BE2C (cell line): ENCODE measurements at places on chromosomes 13 and 19.

GRCh38 chr19:35693835-35694599, 10.3 kb upstream of the ZBTB32 start:
- peak; percentile 90 for DNase-seq

GRCh38 chr13:110047496-110047895, 259.5 kb downstream of the COL4A1 start:
- DNase-seq = no peak

- no peak for DNase-seq
These were observed 6.7 kb upstream of the DIAPH3 start for GRCh38 chr13:60170414-60170813.

GRCh38 chr19:11738746-11739620, at the start of gene ZNF823:
ZNF823 (minus strand) TSS chr19:11738946; CDS start chr19:11738819, 127 bp downstream.
- DNase-seq = peak; percentile 99

DNA sequence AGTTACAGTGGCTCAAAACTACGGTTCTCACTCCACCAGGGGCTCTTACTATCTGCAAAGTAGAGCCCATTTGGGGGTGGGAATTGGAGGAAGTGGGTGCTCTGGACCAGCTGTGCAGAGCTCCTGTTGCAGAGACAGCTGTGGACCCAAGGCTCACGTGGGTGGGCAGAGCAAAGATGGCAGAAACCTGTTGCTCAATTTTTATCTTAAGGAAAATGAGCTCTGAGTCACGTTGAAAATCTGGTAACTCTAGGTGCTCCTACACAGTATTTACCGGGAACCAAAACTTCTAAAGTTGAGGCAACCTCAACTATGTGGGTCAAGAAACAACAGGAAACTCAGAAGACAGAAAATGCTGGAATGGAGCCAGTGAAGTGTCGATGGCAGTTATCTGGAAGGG, 30.2 kb upstream of the SLC15A1 start:
- DNase-seq = no peak

DNA sequence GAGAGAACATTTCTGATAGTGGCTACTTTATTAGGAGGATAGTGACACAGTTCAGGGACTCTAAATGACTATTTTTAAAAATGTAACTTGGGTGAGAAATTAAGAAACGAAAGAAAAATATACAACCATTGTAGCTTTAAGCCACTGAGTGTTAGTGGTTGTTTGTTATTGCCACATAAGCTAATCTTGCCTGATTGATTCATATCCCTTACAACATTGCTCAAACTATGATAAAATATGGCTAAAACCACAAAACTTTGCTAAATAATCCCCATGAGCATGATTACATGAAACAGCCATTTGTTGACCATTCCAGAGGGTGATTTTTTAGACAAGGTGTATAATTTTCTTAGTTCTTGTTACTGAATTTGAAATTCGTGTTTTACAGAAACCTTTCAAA, 343.4 kb downstream of the SLITRK5 start:
- DNase-seq = no peak

- DNase-seq = no peak
These were observed 2.2 kb upstream of the EEF1AKMT1 start for GRCh38 chr13:20775961-20776360.

DNA sequence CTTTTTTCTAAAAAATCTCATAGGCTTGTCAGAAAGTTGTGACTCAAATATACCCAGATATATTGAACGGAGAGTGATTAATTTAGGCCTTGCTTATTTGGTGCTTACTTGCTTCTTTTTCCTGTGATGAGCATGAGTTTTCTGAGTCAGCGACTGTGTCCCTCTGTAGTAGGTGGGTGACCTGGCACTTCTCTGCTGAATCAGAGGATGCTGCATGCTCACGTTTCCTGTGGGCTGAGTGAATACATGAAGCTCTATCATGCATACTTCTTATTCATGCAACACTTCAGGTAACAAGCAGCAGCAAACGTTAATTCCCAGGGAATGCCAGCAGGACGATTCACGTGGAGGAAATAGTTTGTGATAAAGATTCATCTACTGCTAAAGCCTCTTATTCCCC, 245.0 kb downstream of the KLF5 start:
- no peak for DNase-seq
